ENCODE measurements at places on chromosomes 12 and 14.

GRCh38 chr12:113198296-113198695 is 12.8 kb downstream of the RITA1 start:
- DNase-seq, result no peak

GRCh38 chr14:93980456-93981201 is 4.3 kb upstream of the ASB2 start:
- DNase-seq, result no peak

DNA sequence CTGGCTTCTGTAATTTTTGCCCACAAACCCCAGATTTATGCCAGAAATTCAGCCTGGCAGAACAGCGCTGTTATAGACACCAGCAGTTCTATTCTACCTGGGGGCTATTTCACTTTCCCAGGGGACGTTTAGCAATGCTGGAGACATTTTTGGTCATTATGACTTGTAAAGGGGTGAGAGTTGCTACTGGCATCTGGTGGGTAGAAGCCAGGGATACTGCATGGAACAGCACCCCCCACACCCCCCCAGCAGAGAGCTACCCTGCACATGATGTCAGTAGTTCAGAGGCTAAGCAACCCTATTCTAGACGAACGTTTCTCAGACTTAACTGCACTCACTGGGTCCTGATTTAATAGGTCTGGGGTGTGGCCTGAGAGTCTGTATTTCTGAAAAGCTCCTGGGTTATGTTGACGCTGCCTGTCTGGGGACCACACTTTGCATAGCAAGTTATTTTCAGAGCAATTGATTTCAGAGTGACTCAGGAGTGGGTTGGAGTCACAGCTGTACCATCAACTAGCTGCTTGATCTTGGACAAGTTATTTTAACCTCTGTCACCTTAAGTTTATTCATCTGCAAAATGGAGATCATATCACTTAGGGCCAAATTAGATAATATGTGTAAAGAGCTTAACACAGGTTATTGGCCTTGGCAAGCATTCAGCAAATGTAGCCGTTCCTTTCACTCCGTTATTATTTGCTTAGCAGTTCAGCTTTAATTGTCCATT is 48.5 kb downstream of the CHST11 start:
- DNase-seq, result no peak

- no peak for DNase-seq
These were observed 323.8 kb upstream of the SYT1 start for GRCh38 chr12:78540606-78541336.

DNA sequence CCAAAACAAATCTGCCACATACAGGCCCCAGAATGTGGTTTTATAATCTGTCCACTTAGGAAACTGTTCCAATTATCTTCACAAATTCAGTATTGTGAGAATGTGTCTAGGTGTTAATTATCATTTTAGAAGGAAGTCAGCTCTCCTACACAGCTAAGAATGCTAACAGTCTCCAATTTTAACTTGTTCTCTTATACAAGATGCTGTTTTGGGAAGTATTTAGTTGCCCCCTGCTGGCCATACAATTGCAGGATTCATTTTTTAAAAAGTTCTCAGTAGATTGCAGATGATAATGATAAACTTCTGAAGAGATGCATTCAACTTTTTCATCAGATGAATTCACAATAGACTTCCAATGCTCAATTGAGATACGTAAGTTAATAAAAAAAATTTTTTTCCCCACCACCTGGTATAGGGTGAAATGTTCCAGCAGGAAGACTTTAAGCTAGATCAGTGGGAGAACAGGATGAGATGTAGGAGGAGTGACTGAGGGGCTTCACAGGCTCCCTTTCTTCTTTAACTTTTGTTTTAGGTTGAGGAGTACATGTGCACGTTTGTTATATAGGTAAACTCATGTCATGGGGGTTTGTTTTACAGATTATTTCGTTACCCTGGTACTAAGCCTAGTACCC is 27.3 kb upstream of the OSBPL8 start:
- peak; percentile 19 for DNase-seq

GRCh38 chr12:70042675-70043074 is 200.6 kb upstream of the CNOT2 start:
- no peak for DNase-seq

- no peak for DNase-seq
These were observed 13.4 kb downstream of the FUT8 start for GRCh38 chr14:65425885-65426284.
